GM18507 (cell line): ENCODE measurements at places on chromosomes 12 and 14.

DNA sequence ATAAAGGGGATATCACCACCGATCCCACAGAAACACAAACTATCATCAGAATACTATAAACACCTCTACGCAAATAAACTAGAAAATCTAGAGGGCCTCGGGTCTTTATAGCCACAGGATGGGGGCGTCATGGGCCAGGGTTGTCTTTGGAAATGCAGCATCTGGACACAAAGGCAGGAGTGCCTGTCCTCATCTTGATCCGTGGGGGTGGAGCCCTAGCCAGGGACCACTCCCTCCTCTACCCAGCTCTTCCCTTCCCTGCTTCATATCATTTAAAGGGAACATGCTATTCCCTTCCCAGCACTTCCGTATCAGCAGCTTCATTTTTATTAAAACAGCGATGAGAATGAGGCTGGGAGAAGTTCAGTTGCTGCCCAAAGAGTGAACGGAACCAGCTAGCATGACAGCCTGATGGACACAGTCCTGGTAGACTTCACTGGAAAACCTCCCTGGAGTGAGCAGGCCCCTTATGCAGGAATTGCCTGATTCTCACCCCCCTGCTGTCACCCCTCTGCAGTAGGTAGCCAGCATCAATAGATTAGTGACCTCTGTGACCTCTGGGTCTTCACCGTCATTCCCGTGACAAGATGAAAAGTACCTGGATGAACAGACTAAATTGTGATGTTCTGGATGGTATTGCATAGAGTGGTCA lies 251.4 kb upstream of the RGS6 start:
- DNase-seq = no peak

DNA sequence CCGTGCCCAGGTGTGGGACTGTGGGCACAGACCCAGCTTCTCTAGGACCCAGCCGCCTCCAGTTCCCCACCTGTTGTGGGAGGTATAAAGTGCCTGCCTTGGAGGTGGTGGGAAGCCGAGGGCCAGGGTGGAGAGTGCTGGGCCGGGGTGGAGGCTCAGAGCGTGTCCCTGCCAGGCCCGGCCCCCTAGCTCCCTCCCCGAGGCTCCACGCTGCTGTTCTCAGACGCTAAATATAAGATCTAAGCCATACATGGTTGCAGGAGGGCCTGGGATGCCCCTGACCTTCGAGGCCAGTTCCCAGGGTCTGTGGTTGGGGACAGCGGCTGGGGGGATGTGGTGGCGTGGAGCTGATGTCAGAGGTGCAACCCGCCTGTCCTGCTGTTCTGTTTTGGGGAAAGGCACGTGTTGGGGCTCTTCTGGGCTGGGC lies 10.8 kb downstream of the INF2 start:
- DNase-seq = no peak

- DNase-seq = no peak
Measured at GRCh38 chr12:130418251-130418650, 80.6 kb downstream of the PIWIL1 start.

GRCh38 chr12:5904969-5905368 lies 40.1 kb downstream of the ANO2 start:
- DNase-seq = no peak

- DNase-seq = no peak
Measured at GRCh38 chr14:20550926-20551325, 9.9 kb downstream of the RNASE9 start.

DNA sequence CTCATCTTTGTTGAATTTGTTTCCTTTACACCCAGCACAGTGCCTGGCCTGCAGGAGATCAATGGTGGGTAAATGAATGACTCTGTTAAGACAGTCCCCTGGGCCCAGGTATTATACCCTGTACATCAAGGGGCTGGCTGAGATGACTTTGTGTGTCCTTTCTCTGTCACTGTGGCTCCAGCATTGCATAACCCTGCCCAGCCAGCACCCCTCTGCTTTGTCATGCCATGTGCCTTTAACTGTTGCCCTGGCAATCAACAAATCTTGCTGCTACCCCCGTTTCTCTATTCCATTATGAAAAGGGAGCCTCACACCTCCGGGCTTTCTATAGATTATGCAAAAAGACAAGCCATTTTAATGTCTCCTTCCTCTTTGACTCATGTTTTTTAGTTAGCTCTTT lies 7.6 kb upstream of the FLVCR2 start:
- no peak for DNase-seq

DNA sequence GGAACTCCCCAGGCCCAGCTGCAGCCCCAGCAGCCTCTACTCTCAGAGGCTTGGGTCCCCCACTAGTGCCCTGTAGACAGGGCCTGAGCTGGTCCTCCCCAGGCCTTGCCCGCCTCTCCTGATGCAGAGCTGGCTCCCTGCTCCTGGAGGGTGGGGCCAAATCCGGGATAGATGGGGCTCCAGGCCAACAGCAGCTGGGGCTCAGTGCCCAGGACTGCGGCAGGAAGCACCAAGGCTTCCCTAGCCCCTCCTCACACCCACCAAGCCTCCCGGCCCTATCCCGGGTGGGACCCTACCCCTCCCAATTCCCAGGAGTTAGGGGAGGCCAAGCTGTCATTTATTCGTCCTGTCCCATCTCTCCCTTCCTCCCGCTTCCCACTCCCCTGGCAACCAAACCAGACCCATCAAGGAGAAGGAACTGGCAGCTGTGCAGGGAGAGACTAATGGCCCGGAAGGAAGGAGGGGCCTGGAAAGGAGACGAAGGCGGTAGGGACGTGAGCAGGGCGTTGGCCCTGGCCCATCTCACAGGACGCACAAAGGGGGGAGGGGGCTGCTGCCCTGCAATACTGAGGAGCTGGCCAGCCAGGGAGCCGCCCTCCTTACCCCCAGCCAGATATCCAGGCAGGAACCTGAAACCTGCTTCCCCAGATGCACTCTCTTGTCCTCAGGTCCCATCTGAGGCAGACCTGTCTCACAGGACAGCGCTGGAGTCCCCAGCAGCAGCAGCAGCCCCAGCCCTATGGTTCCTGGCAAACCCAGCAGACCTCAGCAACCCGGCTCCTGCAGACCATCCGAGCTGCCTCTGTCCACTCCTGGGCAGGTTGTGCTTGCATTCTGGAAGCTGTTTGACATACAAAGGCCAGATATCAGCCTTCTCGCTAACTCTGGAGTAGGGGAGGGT lies 1.6 kb upstream of the PRPH start:
- DNase-seq = no peak
